Endodermal cell (in vitro differentiated cells): ENCODE measurements at places on chromosomes 4 and X. TPM values are rescaled to one million over a fixed set of nuclear protein-coding genes. Genes with fewer than 3 reads are reported as not detected.

DNA sequence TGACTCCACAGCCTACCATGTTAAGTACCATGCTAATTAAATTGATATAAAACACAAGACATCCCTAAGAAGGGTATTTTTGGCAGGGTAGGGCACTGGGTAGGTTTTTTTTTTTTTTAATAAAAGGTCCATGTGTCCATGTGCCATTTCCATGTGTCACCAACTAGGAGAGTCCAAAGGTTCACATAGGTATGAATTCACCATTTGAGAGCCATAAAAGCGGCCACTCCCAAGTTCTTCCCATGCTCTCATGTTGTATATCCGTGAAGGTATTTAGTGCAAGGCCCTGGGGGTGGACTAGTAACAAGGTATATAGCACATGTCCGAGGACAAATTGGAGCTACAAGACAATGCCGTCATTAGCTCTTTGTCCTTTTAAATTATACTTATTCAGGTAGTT is 107.3 kb downstream of the PDE5A start:
- DNase-seq, result no peak

GRCh38 chr4:82842593-82842992 is 44.0 kb upstream of the SCD5 start:
- no peak for DNase-seq

DNA sequence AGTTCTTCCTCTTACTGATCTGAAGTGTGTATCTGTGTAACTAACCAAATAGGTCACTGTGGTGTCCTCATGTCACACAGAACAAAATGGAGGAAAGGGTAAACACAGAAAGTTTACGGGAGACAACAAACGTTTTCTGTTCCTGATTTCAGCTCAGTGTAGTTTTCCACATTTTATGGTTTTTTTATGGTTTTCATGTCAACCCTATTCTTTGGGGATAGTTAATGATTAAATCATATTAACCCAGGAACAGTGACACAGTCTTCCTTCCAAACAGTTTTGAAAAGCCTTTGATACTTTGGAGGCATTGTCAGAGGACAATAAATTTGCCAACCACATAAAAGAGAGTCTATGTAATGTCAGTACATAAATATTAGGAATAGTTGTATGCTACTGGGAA is 4.2 kb downstream of the LNX1 start:
- DNase-seq, result no peak

The PAGE3 gene
- not detected in 2 replicates for total RNA-seq

The RBM46 gene
- 0.32 to 0.49 TPM (median 0.40 TPM) in 3 replicates for total RNA-seq
